ENCODE measurements at places on chromosomes 7 and 10.

DNA sequence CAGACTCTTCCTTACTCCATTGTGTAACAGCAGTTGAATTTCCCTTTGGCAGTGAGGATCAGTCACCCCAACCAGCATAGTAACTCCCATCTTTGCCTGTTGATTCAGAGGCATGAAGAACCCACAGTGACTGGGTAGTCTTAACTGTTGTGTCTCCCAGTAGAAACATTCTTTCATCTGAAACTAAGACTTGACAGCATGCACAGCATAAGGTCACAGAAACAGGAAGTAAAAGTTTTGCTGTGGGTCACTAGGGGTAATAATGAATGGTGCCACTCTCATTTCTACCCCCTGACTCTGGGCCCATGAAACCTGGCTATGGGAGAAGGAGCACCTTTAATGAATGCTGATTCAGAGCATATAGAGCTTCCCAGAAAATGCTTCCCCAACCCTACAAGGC, 8.3 kb upstream of the FRMPD2 start:
- DNase-seq, result no peak

DNA sequence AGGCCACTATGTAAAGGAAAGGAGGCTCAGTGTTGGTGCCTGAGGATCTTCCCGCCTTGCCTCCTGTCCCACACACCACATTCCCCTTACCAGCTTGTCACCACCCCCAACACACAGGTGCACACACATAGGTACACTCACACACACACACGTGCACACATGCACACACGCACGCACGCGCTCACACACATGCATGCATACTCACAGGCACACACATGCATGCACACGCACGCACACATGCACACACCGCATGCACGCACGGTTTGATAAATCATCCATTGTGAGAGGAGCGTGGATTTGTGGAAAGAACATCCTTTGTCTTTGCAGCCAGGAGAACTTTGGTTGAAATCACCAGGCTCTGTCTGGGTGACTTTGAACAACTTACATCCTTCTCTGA, 359.8 kb downstream of the FRMD4A start:
- DNase-seq, result no peak

DNA sequence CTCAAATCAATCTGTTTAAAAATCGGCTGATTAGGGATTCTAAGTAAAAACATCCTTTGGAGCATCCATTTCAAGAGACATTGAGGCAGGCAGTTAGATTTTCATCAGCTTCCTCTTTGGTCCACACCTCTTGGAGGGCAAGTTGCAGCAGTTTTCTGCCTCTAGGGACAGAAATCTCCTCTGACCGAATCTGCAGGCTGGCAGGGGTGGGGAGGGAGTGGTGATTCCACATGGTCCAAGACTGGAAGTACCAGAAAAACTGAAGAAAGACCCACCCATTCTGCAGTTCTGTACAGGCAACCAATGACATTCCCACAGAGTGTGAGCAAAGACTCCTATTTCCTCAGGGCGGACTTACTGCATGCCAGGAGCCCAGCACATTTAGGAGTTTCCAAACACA, 29.0 kb downstream of the FGFBP3 start:
- no peak for DNase-seq

DNA sequence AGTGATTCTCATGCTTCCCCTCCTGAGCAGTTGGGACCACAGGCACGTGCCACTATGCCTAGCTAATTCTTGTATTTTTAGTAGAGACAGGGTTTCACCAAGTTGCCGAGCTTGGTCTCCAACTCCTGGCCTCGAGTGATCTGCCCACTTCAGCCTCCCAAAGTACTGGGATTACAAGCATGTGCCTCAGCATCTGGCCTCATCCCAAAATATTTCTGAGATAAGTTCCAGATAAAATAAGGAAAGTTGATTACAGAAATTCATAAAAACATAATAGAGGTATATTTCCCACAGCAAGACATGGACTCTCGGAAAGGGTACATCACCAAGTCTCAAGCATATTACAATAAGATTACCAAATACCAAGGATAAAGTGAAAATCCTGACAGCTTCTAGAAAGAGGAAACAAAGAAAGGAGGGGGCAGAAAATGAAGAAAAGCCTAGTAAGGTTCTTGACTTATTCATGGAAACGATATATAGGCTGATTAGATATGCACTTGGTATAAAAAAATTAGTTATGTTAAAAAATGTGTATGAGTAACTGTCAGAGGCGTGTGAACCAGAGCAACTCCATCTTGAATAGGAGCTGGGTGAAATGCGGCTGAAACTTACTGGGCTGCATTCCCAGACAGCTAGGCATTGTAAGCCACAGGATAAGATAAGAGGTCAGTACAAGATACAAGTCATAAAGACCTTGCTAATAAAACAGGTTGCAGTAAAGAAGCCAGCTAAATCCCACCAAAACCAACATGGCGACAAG, 35.0 kb downstream of the IQUB start:
- DNase-seq, result no peak

DNA sequence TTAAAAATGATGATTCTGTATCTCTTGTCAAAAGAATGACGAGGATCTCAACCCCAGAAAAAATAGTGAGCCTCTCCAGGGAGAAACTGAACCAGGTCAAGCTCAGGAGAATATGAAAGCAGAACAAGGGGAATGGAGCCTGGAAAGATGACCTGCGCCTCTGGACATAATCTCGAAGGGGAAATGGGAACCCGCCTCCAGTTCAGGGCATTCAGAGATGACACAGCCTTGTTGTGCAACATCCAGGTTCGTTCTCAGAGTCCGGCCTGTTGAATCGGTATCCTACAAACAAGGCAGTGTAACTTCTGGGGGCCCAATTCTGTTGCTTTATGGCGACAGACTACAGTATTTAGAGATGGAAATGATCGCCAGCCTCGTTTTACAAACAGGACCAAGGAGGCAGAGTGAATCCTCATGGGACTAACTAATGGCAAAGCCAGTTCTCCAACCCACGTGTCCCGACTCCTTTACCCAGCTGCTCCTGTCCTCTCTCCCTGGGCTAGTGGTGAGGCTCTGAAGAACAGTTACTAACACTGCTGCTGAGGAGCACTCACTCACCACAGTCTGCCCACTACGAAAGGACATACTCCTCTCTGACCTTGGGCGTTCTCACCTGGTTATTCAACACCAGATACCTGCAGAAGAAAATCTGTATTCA, 67.6 kb downstream of the JAZF1 start:
- DNase-seq, result no peak

DNA sequence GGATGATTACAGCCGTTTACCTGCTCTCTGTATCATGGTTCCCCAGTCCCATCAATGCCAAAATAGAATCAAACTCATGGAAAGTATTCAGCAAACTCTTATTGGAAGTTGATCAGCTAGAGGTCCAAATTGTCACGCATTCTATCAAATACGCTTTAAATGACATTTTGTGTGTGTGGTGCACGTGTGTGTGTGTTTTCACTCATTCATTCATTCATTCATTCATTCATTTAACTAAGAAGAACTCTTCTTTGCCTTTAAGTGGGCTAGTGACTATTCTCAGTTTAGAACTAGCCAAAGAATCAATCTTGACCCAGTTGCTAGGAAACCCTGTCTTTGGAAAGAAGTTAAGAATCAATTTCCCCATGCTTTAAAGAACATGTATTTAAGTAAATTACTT, 102.8 kb downstream of the RTKN2 start:
- no peak for DNase-seq

GRCh38 chr7:42770114-42770513, 141.8 kb downstream of the C7orf25 start:
- no peak for DNase-seq

GRCh38 chr7:102189756-102190155, 96.9 kb upstream of the SH2B2 start:
- DNase-seq, result no peak

DNA sequence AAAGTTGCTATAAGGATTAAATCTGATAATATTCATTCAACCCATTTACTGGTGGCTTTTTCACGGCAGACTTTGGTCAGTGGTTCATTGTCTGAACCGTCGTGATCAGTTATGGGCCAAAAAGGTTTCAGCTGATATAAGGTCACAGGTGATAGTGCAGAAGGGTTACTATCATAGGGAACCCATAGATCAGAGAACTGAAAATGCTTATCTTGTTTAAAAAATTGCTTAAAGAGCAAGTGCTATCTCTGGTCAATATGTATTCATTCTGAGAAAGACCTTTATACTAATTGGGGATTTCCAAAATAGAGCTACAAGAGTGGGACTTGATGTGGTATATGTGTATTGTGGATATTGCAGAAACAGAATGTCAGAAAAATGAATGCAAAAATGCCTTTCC, 147.8 kb upstream of the SEMA3E start:
- DNase-seq, result no peak

DNA sequence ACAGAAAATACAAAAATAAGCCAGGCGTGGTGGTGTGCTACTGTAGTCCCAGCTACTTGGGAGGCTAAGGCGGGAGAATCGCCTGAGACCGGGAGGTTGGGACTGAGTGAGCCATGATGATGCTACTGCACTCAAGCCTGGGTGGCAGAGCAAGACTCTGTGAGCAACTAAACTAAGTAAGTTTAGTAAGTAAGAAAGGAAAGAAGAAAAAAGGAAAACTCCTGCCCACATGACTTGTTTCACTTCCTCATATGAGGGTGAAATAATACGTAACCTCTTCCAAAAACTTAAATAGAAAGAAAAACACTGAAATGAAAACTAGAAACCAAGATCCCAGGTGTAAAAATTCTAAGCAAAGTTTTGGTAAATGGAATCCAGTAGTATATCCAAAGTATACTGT, 79.6 kb downstream of the LARP4B start:
- DNase-seq, result no peak

DNA sequence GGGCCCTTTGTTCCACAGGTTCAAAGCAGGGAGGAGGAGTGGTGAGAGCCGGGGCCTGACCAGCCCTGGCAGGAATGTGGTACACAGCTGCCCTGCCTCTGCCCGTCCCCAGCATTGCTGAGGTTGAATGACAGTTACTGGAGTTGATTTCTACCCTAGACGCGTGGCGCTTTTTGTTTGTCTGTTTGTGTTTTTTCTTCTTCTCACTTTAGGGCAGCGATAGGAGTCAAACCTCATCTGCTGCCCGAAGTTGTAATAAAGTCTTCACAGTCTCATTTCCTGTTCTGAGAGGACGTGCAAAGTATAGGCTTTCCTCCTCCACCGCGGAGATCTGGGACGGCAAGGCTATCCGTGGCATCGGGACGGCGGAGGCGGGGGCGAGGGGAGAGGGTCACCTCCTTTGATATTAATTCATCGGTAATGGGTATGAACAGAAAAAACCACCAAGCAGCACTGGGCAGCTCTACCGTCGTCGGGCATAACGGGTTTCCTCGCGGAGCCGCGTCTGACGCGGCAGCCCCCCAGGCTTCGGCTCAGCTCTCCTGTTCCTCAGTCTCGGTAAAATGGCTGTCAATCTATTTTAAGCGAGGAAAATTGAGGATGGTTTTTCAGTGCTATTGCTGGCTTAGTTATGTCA, 160.8 kb downstream of the LRMDA start:
- no peak for DNase-seq

DNA sequence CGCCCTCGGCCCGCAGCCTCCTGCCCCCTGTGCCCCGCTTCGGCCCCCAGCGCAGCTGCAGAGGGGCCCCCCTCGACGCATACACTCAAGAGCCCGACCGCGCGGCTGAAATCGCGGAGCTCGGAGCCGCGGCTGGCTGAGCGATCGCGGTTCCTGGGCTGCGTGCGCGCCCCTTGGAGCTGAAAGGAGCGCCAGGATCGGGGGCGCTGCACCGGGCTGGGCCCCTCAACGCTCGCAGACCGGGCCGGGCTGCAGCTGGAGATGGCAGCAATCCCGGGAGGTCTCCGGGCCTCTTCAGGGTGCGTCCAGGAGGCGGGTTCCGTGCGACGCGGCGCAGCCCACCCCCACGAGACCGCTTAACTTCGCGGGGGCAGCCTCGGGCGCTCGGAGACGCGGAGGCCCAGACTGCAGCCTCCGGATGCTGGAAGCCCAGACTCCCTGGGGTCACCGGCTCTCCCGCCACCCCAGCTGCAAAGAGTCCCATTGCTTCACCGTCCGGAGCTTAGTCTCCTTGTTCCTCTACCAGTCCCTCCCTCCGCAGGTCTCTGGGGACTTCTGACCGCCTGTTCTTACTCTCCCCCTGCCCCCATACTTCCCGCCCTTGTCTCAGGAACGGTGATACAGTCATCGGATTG, 73.0 kb upstream of the LRRC4 start:
- DNase-seq, result peak; percentile 23

DNA sequence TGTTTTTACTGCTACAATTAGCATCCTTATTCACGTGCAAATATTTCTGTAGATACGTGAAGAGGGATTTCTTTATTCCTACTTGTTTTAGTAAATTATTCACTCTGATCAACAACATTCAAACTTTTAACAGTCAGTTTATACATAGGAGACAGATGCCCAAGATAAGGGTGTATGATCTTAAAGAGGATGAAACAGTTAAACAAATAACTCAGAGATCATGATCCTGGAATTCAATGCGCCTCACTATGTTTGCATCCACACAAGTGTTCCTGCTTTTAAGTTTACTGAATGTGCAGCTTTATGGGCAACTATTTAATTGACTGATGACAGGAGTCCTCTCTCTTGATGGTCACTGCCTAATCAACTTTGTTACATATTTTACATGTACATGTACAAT, 394.8 kb downstream of the PARD3 start:
- DNase-seq, result no peak

- no peak for DNase-seq
Observed at GRCh38 chr10:105594296-105594695, 953.2 kb downstream of the SORCS3 start.

DNA sequence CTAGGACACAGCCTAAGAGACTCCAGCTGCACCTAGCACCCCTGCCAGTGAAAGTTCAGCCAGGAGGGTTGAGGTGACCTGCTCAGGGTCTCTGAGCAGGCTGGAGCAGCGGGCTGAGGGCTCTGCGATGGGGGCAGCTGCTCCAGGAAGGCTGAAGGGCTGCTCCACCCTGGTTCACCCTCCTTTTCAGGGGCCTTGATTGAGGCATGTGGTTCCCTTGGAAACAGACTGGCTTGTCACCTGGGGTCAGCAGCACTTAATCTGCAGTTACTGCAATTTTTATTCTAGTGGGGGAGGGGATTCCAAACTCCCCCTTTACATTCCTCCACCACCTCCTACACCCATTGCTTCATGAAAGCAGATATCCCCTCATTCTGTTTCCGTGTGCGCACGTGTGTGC, 85.3 kb upstream of the UNC5B start:
- DNase-seq, result no peak

GRCh38 chr10:74944205-74944604, 117.8 kb downstream of the KAT6B start:
- no peak for DNase-seq
